SJSA1 (cell line): ENCODE measurements at places on chromosomes 7 and 10. TPM values are rescaled to one million over a fixed set of nuclear protein-coding genes. Genes with fewer than 3 reads are reported as not detected.

The GJC3 gene
- total RNA-seq, result not detected in 2 replicates

The TAS2R41 gene
- not detected in 2 replicates for total RNA-seq

The PCBD1 gene
- 13.5 and 32.8 TPM in 2 replicates for total RNA-seq

The IL2RA gene
- total RNA-seq, result 4.6 TPM in 1 of 2 replicates, not detected in the other

DNA sequence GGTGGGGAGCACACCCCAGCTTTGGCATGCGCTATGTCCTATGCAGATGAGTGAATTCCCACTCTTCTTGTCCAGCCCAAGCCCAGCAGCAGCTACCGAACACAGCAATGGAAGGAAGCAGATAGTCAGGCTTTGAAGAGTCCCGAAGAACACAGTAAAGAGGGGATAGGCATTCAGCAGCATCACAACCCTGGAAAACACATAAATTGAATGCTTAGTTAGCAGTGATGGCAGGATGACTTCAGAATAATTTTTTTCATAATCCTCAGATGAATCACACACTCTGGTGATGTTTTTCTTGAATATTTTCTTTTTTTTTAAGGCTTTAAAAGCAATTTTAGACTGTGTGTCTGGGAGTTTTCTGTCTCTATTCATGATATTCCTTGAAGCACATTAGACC is 95.8 kb downstream of the CFAP58 start:
- no peak for DNase-seq

DNA sequence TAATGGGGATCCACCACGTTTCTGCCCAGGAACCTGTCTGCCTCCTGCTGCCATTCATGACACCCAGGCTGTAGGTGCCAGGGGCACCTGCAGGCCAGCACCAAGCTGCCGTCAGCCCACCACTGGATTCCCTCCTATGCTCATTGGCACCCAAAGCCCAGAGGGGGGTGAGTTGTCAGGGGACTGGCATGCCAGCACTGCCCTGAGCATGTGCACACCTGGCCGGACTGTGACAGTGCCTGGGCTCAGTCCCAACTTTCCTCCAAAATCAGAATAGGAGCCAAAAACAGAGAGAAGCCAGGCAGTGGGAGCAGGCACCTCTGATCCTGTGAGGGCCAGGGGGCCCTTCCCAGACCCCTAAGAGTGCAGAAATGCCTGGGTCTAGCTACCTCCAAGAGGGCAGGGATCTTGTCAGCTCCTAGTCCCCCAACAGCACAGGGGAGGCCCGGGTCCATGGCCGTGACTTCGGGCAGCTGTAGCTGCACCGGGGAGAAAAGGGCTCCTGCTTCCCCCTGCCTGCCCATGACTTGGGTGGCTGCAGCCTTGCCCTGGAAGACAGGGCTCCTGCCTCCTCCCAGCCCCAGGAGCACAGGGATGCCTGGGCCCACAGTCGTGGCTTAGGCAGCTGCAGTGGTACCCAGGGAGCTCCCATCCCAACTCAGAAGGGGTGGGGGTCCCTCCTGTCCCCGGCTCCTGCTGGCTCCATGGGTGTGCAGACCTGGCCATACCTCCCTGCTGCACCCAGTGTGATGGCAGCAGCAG is 249.8 kb upstream of the DKK1 start:
- no peak for DNase-seq

- no peak for DNase-seq
Observed at GRCh38 chr7:18902892-18903291, 214.5 kb downstream of the TWIST1 start.

DNA sequence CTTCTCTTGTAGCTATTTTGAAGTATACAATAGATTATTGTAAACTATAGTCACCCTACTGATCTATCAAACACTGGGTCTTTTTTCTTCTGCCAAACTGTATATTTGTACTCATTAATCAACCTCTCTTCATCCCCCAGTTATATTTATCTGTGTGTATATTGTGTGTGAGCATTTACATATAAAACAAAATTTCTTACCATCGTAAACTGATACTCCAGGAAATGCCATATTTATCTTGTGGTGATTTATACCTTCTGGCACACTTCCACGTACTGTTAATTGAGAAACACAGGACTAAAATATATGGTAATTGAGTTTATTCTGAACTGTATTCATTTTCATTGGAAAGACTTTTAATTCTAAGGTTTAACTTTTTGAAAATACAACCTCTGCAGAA is 18.9 kb downstream of the ANLN start:
- no peak for DNase-seq

DNA sequence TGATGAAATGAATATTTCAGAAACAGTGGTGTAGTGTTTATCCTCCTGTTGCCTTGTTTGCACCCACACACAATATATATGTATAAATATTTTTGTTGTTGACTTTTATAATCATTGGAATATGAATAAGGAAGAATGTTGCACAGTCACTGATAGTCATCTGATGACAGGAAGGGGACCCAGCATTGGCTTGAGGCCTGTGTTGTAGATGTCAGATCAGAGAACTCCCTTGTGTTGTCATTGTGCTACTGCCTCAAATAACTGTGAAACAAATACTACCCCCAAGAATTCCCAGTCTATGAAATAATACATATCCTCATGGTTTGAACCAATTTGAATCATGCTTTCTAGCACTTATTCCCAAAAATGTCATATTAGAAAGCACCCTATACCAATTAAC is 84.0 kb downstream of the NRG3 start:
- DNase-seq, result no peak

DNA sequence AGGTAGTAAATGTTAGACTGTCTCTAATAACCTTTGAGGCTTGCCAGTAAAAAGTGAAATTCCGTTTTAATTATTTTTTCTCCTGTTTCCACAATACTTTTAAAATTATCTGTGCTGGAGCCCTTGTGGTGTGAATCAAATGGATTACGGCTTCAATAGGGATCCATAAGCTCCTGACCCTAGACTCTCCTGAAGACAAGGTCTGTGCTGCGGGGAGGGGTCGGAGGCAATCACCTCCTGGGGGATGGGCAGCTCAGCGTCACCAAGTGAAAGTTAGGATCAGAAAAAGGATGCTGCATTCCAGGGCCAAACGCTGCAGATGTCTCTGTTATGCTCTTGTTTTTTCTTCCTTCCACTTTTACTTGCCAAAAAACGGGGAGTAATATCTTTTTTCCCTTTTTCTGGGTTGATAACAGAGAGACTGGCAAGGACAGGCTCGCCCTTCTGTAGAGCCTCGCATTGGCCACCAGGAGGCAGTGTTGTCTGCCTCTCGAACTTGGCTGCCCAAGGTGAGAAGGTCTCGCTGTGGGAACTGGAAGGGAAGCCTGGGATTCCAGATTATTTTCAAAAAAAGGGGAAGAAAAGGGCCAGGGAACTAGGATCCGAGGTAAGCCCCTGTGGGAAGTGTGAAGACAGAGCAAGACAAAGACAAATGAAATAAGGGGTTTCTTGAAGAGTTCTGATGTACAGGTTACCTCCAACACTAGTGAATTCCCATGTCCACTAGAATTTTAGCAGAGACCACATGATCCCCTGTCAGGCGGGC is 621.9 kb downstream of the ACTR3B start:
- no peak for DNase-seq

DNA sequence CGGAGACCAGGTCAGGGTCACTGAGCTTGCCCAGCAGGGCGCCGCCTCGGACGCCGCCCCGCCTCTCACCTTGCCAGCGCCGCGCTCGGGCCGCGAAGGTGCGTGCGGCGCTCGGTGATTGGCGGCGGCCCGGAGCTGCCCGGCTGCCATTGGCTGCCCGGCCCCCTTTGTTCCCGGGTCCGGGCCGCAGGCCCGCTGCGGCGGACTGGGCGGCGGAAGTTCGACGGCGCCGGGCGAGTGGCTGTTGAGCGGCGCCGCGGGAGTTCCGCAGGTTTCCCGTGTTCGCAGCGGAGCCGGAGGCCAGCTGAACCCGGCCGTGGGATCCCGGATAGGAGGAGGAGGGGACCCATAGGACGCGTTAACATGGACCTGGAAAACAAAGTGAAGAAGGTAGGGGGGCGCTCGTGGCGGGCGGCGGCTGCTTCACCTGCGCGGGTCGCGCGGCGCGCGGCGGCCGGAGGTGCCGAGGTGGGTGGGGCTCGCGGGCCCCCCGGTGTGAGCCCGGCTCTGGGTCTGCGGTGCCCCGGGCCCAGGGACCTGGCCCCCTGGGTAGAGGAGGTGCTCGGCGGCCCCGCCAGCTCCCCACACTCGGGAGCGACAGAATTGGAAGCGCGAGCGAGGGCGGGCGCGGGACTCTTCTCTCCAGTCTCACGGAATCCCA is at the start of gene TES:
TSS of gene TES (plus strand) at position 195 of the 661 bp plus-strand sequence. CDS start at position 364, 169 bp downstream.
- DNase-seq, result peak; percentile 71

- peak; percentile 17 for DNase-seq
Observed at GRCh38 chr10:48700493-48700892, 15.8 kb downstream of the WDFY4 start.

DNA sequence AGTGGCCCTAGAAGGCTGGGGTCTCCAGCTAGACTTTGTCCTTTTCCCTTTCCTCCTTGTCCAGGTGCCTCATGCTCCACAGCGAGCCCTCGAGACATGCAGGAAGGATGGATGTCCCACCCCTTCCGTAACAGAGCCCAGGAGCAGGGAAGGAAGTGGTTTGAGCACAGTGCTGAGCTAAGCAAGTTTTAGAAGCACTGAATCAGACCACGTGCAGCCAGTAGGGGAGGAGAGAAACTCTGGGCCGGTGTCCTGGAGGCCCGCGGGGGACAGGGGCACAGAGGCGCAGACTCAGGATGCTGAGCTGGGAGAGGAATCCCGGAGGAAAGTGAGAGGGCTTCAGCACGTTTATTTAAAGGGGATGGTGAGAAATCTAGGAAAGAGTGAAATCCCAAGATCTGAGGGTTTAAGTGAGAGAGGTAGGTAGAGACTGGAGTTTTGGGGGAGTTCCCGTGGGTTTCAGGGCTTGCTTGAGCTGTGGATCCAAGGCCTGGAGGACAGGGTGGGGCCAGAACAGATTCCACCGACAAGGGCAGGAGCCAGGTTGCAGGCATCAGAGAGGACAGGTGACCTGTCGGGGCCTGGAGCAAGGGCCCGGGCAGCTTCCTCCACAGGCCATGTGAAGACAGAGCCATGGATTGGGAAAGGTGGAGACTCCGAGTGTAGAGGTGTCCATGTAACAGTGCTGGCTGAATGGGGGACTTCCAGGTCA is 4.4 kb upstream of the IRF5 start:
- DNase-seq, result no peak

DNA sequence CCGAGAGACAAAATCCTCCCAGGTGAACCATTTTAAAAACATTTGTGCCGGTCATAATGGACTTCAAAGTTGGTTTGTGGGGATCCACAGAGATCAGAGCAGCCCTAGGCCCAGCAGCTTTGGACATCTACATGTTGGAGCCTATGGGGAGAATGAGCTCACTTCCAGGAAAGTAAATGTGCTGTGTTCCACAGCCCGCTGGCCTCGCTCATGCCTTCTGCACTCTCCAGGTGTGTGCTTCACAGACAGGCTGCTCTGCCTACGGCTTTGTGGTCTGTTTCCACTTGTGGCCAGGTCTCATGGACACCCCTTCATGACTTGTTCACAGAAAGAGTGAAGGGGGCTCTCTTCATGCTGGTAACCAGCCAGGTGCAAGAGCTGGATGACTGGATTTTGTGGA is 141.6 kb downstream of the ADARB2 start:
- DNase-seq, result no peak

- no peak for DNase-seq
Observed at GRCh38 chr10:110505130-110505770, 7.5 kb downstream of the DUSP5 start.

DNA sequence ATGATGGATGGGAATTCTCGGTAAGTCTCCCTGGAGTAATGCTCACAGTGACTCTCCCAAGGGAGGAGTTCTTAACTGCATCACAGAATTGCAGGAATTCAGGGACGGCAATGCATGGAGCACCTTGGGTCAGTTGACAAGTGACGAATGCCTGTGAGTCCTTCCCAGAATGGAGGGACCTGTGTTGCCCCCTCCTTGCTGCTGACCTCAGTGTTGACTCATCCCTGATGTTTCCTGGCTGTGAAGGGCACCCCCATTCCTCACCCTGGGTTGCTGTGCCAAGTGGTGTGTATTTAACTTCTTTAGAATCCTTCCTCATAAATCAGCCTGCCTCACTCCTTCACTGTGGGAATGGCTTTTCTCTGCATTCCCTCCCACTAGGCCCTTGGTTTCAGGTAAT is 98.9 kb downstream of the LRMDA start:
- DNase-seq, result no peak

GRCh38 chr7:73778801-73779389 is 8.8 kb upstream of the CLDN3 start:
- DNase-seq, result no peak

- no peak for DNase-seq
Observed at GRCh38 chr7:55100544-55101327, 81.9 kb downstream of the EGFR start.
